MCF 10A (cell line): ENCODE measurements at places on chromosomes 13 and 19.
A peak's percentile ranks its signal among the peaks of the same experiment; 100 is the strongest.

- DNase-seq, result peak; percentile 33
Measured at GRCh38 chr13:90197722-90198121, 1149.8 kb upstream of the MIR17HG start.

DNA sequence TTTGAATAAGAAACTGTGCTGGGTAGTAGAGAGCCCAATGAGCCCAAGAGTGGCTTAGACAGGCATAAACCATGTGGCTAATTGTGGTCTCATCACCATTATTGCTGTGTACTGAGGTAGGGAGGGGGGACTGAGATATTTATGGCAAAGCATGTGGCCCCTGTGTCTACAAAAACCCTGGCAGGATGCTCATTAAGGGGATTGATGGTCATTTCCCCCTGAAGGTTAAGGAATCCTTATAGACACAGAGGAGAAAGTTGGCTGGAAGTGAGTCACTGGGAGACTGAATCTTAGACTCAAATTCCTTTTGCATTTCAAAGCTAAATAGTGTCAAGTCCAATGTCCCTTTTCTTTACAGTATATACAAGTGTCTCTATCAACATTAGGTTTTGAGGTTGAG is 9.8 kb upstream of the DACT3 start:
- no peak for DNase-seq

DNA sequence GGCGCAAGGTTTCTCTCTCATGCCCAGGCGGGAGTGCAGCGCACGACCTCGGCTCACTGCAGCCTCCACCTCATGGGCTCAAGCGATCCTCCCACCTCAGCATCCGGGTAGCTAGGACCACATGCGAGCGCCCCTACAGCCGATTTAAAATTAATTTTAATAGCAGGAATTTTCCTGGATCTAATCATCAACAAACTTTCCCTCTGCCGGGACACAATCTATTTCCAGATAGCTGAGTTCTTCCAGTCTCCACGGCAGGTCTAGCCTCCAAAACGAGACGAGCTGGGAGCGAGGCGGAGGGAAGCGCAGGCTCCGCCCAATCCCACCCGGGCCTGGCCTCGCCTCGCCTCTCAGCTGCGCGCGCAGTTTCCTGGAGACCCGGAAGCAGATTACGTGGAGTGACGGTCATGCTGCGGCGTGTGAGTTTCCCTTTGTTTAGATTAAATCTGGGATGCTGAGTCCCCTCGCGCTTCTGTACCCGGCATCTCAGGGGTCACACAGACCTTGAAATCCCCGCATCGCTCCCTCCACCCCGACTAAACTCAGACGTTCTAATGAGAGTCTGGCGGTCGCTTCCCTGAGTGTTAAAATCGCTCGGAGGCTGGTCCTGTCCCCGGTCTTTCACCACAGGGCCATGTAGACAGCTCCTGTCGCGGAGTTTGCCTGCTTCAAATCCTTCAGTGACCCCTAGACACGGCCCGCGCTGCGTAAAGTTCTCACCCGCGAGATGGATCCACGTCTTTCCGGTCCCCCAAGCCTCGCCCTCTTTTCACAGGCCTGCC is at the start of gene ZNF880:
Gene ZNF880, plus strand, starts transcription at position 365 of the 782 bp plus-strand sequence. Its CDS starts 43 bp downstream, at position 408.
- peak; percentile 73 for DNase-seq

GRCh38 chr13:77374786-77375185 is 47.9 kb upstream of the MYCBP2 start:
- DNase-seq, result no peak

- peak; percentile 9 for DNase-seq
Measured at GRCh38 chr13:33134213-33134612, 118.0 kb downstream of the KL start.

GRCh38 chr13:82501834-82502233 is 1380.4 kb downstream of the SLITRK1 start:
- DNase-seq, result no peak

- DNase-seq, result no peak
Measured at GRCh38 chr19:38492181-38492813, 58.8 kb downstream of the RYR1 start.

- DNase-seq, result no peak
Measured at GRCh38 chr13:71828564-71828963, 38.4 kb downstream of the DACH1 start.

DNA sequence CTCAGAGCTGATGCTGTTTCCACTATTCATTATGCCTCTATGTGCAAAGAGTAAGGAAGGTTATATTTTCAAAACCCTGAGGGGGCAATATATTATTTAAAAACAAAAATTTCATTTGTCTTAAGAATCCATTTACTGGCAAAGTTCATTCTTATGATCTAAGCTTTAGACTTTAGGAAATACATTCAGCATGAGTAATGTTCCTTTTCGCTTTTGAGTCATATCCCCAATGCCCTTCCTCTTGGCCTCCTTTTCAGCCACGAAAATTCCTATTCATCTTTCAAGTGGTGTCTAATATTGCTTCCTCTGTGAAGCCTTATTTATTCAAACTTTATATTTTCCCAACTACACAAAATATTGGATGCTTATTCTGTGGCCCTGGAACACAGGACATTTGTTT is 1317.0 kb downstream of the PCDH9 start:
- peak; percentile 75 for DNase-seq

DNA sequence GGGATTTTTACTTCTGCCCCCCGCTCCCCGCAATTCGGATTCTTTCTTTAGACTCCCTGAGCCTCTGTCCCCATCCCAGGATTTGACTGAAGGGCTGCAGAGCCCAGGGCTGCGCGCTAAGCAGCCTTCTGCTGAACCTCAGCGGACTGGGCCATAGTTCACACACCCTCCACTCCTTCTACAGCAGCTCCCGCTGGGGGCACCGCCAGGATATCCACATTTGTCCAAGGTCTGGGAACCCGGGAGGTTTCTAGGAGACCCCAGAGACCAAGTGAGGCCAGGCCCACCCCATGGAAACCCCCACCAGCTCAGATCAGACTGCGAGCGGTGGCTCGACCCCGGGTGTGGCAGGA is 463.3 kb downstream of the ITGBL1 start:
- no peak for DNase-seq

DNA sequence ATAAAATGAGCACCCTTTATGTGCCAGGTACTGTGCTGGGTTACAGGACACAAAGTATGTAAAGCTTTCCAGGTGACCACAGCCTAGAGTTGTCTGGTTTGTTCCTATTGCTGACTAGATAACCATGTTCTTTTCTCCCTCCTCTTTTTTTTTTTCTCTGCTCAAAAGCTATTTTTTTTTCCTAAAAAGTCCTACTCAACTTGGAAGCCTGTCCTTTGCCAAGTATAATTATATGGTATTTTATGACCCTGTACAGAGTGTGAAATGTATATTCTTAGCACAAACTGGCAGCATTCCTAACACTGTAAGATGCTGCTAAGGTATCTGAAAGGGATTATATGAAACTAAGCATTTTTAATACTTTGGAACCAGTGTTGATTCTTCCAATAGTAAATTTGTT is 171.0 kb downstream of the GPC6 start:
- DNase-seq, result no peak

DNA sequence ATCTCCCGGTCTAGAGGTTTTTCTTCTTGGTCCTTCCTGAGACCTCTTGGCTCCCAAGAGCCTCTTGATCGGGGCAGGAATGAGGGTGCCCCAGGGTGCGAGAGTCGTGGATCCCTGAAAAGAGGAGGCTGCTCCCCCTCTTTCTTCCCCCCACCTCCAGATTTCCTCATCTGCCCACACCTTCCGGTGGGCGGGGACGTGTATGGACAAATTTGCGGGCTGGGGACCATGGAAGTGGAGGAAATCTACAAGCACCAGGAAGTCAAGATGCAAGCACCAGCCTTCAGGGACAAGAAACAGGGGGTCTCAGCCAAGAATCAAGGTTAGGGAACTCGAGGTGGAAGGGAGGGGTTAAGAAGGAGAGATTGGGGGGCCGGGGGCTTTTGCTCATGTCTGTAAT is at the start of gene MCEMP1:
Gene MCEMP1, plus strand, starts transcription at position 237 of the 400 bp plus-strand sequence. Its CDS starts 31 bp downstream, at position 268.
- no peak for DNase-seq

DNA sequence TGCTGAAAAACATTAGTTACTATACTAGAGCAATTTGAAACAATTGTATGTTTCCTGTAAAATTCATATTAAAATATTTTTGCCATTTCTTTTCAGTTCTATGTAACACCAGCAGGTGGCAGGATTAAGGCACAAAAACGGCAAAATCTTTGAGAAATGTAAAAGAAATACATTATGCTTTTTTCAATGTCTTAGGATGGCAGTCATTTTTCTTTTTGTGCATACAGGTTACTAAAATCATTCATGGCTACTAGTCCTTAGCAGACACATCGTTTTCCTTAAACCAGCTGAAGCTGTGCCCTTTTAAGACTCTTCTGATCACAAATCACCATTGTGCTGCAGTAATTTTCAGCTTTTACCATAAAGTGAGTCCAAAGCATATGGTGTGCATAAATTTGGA is 800.7 kb upstream of the SLITRK5 start:
- peak; percentile 45 for DNase-seq

GRCh38 chr19:34818270-34818669 is 45.3 kb upstream of the ZNF599 start:
- DNase-seq, result no peak

- no peak for DNase-seq
Measured at GRCh38 chr19:29308977-29309590, 96.1 kb upstream of the UQCRFS1 start.

DNA sequence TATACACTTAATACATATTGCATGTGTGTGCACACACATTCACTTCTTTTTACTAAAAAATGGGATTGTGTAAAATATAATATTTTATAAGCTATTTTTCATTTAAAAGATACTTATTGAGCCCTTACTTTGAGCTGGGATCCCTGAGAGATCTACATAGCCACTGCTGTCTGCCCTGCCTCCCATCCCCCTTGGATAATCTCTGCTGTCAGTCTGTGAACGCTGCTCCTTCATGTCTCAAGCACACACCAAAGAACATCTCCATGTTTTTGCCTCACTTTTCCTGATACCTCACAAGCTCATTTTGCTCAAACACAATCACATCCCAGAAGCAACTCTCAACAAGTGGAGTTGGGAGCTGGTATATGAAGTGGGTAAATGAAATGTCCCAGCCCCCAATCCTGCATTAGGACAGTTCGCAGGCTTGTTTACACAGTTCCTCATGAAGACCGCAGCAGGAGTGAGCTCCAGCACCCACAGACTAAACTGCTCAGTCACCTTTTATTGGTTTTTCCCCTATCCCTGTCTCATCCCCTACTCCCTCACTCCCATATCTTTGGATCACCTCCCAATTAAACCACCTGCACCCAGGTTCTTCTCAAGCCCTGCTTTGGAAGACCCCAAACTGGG is 108.3 kb upstream of the FRY start:
- no peak for DNase-seq

- DNase-seq, result no peak
Measured at GRCh38 chr13:91726671-91727070, 328.2 kb downstream of the GPC5 start.

DNA sequence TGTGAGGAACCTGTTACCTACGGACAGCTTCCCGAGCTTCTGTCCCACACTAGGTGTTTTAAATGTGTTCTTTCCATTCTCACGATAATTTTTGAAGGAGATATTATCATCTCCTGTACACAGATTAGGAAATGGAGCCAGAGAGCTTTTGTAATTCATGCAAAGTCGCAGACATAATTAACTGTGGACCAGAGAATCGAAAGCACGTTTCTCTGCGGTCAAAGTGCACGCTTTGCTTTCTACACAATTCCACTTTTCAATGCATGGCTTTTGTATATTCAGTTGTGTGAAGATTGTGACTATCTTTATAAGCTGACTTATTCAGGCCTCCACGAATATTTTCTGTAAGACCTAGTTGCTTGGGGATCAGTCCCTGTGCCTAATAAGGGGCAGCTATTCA is 81.7 kb upstream of the SLC10A2 start:
- no peak for DNase-seq

DNA sequence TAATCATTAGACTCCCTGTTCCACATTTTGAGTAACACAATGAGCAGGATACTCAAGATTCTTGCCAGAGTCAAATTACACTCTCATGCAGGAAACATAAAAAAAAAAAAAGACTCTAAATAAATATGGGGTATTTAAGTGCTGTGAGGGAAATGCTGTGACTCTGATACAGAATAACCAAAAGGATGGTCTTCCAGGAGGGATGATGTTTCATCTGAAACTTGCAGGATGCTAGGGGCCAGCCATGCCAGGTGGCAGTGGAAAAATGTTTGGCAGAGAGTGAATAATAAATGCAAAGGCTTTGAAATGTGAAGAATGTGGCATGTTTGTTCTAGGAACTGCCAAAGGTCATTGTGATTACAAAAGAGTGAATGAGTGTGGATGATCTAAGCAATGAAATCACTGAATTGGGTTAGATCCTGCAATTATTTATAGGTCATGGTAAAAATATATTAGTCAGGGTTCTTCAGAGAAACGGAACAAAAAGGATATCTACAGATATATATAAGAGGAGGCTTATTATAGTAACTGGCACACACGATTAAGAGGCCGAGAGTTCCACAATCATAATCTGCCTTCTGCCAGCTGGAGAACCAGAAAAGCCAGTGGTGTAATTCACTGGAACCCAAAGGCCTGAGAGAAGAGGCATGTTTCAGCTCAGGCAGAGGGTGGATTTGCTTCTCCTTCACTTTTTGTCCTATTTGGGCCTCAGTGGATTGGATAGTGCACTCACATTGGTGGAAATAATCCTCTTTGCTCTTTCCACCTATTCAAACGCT is 1832.8 kb upstream of the MIR17HG start:
- DNase-seq, result peak; percentile 65

GRCh38 chr13:85833921-85834320 is 34.7 kb upstream of the SLITRK6 start:
- DNase-seq, result no peak

DNA sequence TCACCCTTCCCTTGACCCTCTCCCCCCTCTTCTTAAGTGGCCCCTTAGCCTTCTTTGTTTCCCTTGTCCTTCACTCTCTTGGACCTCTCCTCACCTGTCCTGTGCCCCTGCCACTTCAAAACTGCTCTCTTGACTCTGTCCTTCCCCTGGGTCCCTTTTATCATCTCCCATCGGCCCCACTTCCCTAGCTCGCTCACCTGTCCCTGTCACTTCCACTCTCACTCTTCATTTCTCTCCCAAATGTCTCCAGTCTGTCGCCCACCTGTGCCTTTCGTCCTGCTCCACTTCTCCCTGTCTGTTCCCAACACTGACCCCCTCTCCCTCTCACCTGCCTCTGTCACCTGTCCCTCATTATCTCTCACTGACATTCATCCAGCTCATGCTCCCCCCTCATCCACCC is 699 bp downstream of the IFNL1 start:
- no peak for DNase-seq

- no peak for DNase-seq
Measured at GRCh38 chr19:47093841-47094240, 19.7 kb downstream of the ZC3H4 start.

- no peak for DNase-seq
Measured at GRCh38 chr19:57675881-57676280, 5.9 kb upstream of the ZNF551 start.

- no peak for DNase-seq
Measured at GRCh38 chr19:5814123-5814851, 9.4 kb downstream of the NRTN start.

DNA sequence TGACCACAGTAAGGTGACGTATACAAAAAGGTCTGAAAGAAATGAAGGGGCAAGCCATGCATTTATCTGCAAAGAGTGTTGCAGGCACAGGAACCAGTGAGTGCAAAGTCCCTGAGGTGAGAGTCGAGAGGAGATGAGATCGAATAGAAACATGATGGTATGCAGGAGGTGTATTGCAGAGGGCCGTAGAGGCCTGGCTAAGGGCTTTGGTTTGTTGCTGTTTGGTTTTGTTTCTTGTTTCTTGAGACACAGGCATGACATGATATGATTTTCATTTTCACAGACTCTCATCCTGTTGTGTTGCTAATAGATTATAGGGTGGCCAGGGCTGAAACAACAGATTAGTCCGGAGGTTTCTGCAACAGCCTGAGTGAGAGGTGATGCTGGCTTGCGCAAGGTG is 80.4 kb downstream of the HSPH1 start:
- no peak for DNase-seq
